Activated T-helper 1 cell treated with Interleukin-2 at 50 U/mL for 16 hours (primary cell): ENCODE measurements at places on chromosomes 3 and 15.

GRCh38 chr15:82999905-83000671 lies 11.4 kb downstream of the C15orf40 start:
- no peak for DNase-seq

DNA sequence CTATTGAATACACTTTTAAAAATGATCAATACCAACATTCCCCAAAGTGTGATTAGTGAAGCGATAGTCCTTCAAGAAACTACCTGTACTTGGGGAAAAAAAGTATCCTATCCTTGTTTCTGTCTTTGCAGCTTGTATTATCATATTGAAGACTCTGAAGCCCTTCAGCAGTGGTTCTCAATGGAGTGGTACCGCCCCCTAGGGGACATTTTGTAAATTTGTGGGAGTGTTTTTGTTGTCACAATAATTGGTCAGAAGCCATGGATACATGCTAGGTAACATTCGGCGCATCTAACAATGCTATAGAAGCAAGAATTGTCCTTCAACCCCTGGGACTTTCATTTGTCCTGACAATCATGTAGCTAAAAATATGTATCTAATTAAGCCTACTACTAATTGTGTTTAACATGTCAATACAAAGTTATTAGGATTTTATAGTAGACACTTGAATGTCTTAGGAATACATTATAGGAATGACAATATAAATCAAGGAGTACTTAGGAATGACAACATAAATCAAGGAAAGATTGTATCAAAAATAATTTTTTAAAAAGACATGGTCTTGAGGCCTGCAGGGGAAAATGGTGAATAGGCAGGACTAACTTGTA lies 53.7 kb downstream of the NMD3 start:
- DNase-seq, result no peak

- no peak for DNase-seq
Measured at GRCh38 chr3:118144919-118145318, 889.7 kb downstream of the IGSF11 start.

DNA sequence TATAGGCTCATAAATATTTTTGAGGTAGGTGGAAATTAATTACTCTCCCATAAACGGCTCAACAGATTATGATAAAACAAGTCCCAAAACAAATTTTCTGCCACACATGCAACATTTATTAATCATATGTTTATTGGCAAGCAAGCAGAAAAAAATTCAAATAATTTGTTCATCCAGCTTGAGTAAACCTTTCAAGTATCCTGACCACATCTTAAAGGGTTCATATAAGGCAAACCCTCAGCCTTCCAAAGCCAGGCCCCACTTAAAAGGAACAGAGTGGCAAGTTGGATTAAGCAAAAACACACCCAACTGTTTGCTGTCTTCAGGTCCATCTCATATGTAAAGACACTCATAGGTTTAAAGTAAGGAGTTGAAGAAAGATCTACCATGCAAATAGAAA lies 1042.3 kb downstream of the DIPK2A start:
- no peak for DNase-seq

GRCh38 chr3:55692957-55693558 lies 206.0 kb upstream of the WNT5A start:
- DNase-seq, result no peak

DNA sequence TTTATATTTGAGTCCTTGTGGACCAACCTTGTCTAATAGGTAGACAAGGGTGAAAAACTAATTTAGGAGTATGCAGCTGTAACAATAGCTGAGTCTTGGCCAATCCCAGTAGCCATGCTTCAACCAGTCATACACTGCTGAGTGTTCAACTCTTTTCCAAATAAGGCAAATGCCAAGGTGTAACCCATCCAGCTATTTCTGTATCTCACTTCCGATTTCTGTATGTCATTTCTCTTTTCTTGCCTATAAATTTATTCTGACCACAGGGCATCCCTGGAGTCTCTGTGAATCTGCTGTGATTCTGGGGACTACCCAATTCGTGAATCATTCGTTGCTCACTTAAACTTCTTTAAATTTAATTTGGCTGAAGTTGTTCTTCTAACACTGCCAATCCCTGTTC lies 93.2 kb downstream of the MAGI1 start:
- no peak for DNase-seq
